Urinary bladder (tissue), 4 donors: ENCODE measurements at places on chromosomes 4 and X. TPM values are rescaled to one million over a fixed set of nuclear protein-coding genes. Genes with fewer than 3 reads are reported as not detected.

DNA sequence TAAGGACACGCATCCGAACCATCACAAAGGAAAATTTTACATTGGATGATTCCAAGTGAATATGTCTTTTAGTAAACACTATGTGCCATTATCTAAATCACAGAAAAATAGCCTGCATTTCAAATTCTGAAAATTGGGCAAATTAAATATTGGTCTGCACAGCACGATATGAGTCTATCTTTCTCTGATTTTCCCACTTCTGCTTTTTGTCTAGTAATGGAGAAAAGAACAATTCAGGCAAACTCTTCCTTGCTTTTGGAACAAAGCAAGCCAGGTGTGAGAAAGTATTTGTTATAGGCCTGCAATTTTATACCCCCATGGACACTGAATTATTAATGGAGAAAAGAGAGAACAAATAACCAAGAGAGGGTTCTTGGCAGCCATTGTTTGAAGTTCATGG, 97.8 kb downstream of the ZNF827 start:
- no peak for DNase-seq

DNA sequence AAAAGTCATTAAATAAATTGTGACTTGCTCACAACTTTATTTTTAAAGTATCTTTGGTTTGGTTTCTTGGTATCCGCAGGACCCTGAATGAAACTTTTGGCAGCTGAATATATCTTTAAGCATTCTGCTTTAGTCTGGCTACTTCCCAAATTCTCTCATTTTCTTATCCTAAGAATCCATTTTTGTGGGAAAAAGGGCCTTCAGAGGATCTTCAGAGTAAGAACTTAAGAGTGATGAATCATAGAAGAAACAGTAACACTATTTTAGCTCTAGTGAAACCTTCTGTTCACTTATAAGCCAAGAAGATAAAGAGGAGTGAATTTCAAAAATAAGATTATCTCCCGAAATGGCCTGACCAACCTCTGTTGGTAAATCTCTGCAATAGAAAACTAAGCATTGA, 540.6 kb upstream of the MAGEB18 start:
- no peak for DNase-seq

GRCh38 chrX:136061696-136062095, 76.5 kb downstream of the SLC9A6 start:
- DNase-seq, result no peak

MEPE gene
- not detected for total RNA-seq

KLHL15 gene
- 29.0 TPM for total RNA-seq

- DNase-seq, result no peak
These were observed 145.1 kb upstream of the CTSO start for GRCh38 chr4:156098805-156099204.

DNA sequence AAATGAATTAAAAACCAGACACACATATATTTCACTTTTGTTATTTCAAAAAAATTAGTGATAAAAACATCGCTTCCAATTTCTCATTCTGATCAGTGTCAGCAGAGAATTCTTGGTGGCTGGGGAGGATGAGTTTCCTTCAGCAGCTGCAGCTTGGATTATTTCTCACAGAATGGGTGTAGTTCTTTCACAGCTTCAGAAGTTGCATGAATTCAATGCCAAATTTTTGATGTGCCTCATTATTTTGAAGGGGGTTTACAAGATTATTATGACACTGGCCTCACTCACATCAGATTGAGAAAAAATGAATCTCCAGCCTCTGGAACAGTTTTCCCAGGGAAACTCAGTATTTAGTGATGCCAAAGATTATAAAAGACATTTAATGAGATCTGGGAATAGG, 184.9 kb upstream of the WDFY3 start:
- DNase-seq, result no peak

CACNA1F gene
- total RNA-seq, result 0.05 TPM

NR3C2 gene
- total RNA-seq, result 19.1 TPM

- DNase-seq, result no peak
These were observed 1650.6 kb upstream of the IGFBP7 start for GRCh38 chr4:58760737-58761136.

UGT2B17 gene
- not detected for total RNA-seq

DNA sequence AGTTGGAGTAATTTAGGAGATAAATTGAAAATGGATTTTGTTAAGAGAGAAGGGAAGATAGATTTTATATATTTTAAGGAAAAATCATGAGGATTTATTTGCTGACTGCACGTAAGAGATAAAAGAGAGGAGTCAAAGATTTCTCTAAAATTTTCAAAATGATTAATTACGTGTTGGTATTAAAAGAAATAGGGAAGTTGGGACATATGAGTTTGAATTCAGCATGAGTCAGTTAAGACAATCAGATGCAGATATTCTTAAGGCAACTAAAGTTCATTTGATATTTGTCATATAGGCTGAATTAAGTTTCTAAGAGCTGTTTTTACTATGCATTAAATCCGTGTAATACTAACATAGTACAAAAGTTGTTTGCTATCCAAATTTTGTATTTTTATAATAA, 46.9 kb downstream of the TET2 start:
- DNase-seq, result no peak

GRCh38 chrX:110561034-110561433, 202.4 kb downstream of the RTL9 start:
- DNase-seq, result no peak

DNA sequence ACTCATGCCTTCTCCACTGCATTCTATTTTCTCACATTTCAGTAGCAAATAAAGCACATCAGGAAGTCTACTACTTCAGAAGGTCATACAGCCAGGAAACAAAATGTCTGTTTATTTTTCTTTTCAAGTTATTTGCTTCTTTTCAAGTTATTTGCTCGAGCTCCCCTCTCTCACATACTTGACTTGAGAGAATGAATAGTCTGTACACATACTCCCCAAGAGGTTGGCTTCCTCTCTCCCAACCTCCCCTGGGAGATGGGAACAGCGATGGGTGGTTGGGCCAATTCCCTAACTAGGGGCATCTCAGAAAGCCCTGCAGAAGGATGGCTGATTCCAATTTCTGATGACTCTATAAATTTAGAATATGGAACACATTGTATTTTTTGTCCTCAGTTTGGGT, 64.7 kb upstream of the PTPN13 start:
- DNase-seq, result no peak

DDX53 gene
- total RNA-seq, result not detected

TMEM31 gene
- total RNA-seq, result not detected

GRCh38 chr4:86948276-86948675, 13.5 kb downstream of the AFF1 start:
- no peak for DNase-seq

GRCh38 chrX:132757066-132757623, 201.3 kb downstream of the HS6ST2 start:
- DNase-seq, result no peak

GRCh38 chr4:139728840-139729239, 63.2 kb downstream of the MGST2 start:
- no peak for DNase-seq

TMEM154 gene
- 17.2 TPM for total RNA-seq

PFKFB1 gene
- 0.16 TPM for total RNA-seq

- no peak for DNase-seq
These were observed 79.0 kb downstream of the AFAP1 start for GRCh38 chr4:7860600-7861163.

DNA sequence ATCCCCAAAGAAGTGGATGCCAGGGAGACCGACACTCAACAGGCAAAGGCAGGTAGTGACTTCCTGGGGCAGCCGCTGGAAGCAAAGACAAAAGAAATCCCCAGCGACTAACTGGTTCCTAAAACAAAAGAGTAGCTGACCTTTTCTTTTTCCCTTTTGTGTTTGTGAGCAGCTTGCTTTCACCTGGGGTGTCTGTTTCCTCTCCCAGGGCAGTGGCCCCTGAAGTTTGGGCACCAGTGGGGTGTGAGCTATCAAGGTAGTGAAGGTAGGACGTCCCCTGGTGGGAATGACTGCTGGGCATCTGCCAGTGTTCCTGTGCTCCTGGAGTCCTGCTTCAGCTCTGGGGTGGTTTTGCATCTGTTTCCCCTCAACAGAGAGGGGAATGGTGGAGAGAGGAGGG, 41.6 kb upstream of the STIM2 start:
- DNase-seq, result no peak

DNA sequence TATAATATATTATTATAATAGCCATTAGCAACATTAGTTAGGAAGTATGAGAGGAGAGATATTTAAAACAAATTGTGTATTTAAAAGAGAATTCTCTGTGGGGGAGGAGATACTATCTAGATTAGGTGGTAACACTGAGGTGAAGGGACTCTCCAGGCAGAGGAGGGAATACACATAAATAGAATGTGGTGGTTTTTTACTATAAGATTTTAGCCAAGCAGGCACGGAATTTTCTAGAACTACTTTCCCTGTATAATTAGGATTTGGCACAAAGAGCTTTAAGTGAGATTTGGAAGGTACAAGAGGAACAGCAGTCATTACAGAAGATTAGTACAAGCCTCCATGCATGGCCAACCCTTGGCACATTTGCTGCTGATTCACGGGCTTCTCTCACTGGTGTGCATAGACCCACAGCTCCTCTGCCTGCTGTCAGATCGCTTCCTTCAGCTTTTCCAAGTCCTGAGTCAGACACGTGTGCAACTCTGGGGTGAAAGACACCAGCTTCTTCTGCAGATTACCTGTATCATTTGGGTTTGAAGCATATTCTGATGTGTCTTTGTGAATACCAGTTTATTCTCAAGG, 685.5 kb downstream of the KCTD8 start:
- no peak for DNase-seq

- no peak for DNase-seq
These were observed 14.3 kb upstream of the RAB28 start for GRCh38 chr4:13498469-13498868.

- no peak for DNase-seq
These were observed 24.5 kb upstream of the SPP1 start for GRCh38 chr4:87950936-87951511.

DNA sequence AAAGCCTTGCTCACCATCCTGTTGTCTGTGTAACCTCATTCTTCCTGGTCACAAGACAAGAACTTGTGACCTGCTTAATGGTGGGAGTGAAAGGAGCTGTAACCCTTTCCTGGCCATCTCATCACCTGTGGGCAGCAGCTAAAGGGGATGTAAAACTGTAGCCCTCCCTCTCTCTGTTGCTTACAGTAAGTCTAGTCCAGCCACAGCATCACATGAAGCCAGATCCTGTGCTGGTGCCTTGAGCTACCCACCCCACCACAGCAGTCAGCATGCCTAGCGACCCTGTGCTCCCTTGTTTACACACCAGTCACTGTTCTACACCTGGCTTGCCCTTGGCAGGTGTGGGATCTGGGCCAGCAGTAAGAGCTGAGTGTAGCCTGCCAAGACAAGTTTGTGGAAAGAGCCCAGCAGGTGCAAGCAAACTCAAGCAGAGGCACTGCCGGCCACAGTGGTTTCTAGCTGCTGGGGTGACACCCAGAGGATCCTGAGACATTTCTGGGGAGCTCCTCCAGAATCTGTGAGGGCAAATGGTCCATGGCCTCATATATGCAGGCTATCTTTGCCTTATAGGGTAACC, 41.0 kb downstream of the UGT2B28 start:
- DNase-seq, result no peak

GRCh38 chr4:61332693-61333092, 132.6 kb downstream of the ADGRL3 start:
- DNase-seq, result no peak

GPC4 gene
- total RNA-seq, result 16.9 TPM

DNA sequence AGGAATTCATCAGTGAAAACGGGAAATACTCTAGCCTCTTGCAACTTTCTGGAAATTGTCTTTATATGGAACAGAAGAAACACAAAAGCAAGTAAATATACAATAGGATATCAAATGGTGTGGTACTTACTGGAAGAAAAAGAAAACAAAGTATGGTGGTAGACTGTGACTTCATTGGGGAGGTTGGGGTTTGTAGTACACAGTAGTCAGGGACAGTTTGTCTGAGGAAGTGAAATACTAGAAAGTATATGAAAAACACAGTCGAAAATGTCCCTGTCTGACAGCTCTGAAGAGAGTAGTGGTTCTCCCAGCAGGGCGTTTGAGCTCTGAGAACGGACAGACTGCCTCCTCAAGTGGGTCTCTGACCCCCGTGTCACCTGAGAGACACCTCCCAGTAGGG, 390.0 kb upstream of the NWD2 start:
- DNase-seq, result no peak

AKAP4 gene
- total RNA-seq, result 0.32 TPM

DNA sequence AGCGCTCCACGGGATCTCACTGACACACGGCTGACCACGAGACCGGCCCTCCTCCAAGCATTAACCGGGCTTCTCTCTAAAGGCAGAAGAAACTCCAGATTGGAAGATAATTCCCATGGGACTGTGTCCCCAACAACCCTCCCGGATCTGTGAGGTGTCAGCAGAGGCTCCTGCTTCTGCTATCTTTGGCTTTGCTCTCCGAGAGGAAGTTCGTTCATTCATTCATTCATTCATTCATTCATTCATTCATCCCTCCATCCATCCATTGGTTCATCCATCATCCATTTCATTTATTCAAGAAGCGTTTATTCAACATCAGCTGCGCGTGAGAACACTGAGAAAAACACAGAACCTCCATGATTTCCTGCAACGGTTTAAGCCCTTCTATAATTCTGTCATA, 11.5 kb downstream of the ADRA2C start:
- DNase-seq, result no peak

FAM133A gene
- total RNA-seq, result 1.5 TPM

- DNase-seq, result no peak
These were observed 47.0 kb downstream of the TEX13B start for GRCh38 chrX:107935200-107935599.

GRCh38 chr4:165991325-165992180, 118.5 kb downstream of the TLL1 start:
- DNase-seq, result no peak

XAGE1B gene
- not detected for total RNA-seq

- DNase-seq, result no peak
These were observed 110.4 kb downstream of the IL13RA2 start for GRCh38 chrX:114906984-114907510.

GRCh38 chr4:125796138-125796537, 481.4 kb downstream of the FAT4 start:
- no peak for DNase-seq

DNA sequence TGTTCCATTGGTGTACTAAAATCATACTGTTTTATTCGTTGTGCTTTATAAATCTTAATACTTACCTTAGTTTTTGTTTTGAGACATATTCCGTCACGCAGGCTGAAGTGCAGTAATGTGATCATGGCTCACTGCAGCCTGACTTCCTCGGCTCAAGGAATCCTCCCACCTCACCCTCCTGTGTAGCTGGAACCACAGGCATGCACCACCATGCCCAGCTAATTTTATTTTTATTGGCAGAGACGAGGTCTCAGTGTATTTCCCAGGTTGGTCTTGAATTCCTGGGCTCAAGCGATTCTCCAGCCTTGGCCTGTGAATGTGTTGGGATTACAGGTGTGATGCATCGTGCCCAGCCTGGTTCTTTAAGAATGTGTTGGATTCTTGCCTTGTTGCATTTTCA, 24.4 kb upstream of the DCK start:
- no peak for DNase-seq

GRCh38 chr4:128232719-128233118, 54.9 kb downstream of the PGRMC2 start:
- no peak for DNase-seq

DNA sequence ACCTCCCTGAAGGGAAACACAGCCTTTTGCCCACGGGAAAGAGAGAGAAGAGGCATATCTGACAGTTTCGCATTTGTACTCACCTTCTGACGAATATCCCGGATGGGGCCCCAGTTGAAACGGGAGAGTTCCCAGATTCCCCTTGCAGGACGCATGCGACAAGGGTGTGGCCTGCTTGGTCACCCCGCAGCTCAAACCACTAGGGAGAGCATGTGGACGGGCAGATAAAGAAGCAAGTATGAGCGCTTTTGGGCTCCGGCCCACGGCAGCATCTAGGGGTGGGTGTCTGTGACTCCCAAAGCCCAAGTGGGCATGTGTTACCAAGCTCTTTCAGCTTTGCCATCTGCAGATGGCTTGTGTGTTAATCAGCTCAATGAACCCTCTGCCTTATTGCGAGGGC, 70.1 kb upstream of the MED14 start:
- DNase-seq, result no peak

GRCh38 chrX:16239211-16239610, 71.9 kb downstream of the MAGEB17 start:
- DNase-seq, result no peak
